ENCODE measurements at places on chromosomes 13 and 19. TPM values are rescaled to one million over a fixed set of nuclear protein-coding genes. Genes with fewer than 3 reads are reported as not detected.

The ZNF486 gene
- total RNA-seq = 1.1 TPM

The GNG7 gene
- total RNA-seq = 0.96 TPM

The C1QTNF9B gene
- not detected for total RNA-seq

The DOCK6 gene
- total RNA-seq = 140 TPM

The ACER1 gene
- not detected for total RNA-seq

GRCh38 chr13:30481241-30481760, 15.6 kb upstream of the HMGB1 start:
- DNase-seq = no peak
- no peak overlapping the region for H3K27ac ChIP-seq
- H3K4me1 ChIP-seq = no peaks in the 10 kb centered on the region
- H3K36me3 ChIP-seq = no peaks in the 10 kb centered on the region
- H3K27me3 ChIP-seq = no peaks in the 10 kb centered on the region
- no peak overlapping the region for H3K4me3 ChIP-seq

DNA sequence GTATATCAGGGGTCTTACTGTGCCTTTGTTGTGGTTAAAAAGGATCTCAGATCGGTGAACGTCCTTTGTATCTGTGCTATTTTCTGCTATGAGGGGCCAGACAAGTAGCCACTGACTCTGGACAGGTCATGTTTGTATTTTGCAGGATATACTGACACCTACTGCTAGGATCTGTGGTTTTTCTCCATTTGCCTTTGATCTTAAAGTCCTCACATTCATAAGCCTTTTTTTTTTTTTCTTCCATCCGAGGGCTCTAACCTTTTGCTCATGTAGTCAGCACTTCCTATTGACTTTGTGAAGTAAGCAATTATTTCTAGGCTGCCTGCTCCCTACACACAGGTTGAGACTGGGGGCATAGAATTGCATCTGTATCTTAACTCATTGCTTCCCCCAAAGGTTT, 106.2 kb downstream of the SLITRK5 start:
- no peak for DNase-seq
- H3K27ac ChIP-seq = no peak overlapping the region
- no peaks in the 10 kb centered on the region for H3K27me3 ChIP-seq

- DNase-seq = no peak
- H3K36me3 ChIP-seq = no peaks in the 10 kb centered on the region
- no peak overlapping the region for H3K4me3 ChIP-seq
- H3K27me3 ChIP-seq = peaks cover 19% of the 10 kb centered on the region
- no peaks in the 10 kb centered on the region for H3K4me1 ChIP-seq
Observed at GRCh38 chr19:55442372-55442961, 633 bp downstream of the SHISA7 start.

- H3K4me3 ChIP-seq = no peak overlapping the region
- H3K4me1 ChIP-seq = no peaks in the 10 kb centered on the region
- H3K36me3 ChIP-seq = no peaks in the 10 kb centered on the region
- no peak for DNase-seq
- no peaks in the 10 kb centered on the region for H3K27me3 ChIP-seq
- no peak overlapping the region for H3K27ac ChIP-seq
Observed at GRCh38 chr13:32726374-32727037, 140.3 kb downstream of the PDS5B start.

GRCh38 chr19:15213715-15214381, 13.1 kb upstream of the NOTCH3 start:
- peak; percentile 96 for DNase-seq
- no peaks in the 10 kb centered on the region for H3K27me3 ChIP-seq
- peaks cover 6% of the 10 kb centered on the region for H3K4me1 ChIP-seq
- H3K4me3 ChIP-seq = peak overlapping the region; percentile 26

GRCh38 chr19:14901675-14902260, 15.8 kb upstream of the OR7A17 start:
- no peak for DNase-seq
- H3K4me3 ChIP-seq = no peak overlapping the region

DNA sequence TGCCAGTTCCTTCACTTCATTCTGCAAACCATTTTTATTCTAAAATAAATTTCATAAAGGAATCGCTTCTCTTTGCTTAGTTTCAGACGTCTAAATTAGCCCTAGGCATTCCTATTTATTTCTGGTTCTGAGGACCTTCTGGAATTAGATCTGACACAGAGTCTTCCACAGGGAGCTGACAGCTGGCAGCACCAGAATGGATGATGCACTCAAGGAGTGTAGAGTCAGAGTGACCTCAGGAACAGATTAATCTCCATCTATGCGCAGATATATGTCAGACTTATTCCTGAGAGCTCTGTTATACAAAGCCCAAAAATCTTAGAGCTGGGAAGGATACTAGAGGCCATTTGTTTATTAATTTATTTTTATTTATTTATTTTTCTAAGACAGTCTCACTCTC, 450.8 kb downstream of the HS6ST3 start:
- no peak overlapping the region for H3K4me3 ChIP-seq
- no peaks in the 10 kb centered on the region for H3K36me3 ChIP-seq
- no peak for DNase-seq
- H3K4me1 ChIP-seq = no peaks in the 10 kb centered on the region
- H3K27ac ChIP-seq = no peak overlapping the region
